Left kidney (tissue), 8 donors: ENCODE measurements at places on chromosomes 5 and 9. TPM values are rescaled to one million over a fixed set of nuclear protein-coding genes. Genes with fewer than 3 reads are reported as not detected.

DNA sequence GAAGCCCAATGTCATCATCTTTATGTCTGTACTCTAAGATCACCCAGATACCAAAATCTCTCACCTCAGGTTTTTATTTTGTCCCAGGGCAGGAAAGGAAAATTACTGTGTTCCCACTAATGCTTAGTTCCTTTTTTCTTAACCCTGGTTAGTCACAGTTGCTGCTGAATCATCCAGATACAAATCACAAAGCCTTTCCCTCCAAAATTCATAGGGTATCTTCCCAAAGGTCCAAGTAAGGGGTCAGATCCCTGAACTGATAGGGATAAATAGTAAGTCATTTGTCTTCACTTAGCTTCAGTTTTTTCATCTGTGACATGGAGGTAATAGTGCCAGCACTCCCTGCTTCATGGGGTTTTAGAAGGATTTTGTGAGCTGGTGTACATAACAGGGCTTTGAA is 2.2 kb downstream of the PLCXD3 start:
- DNase-seq = no peak

DNA sequence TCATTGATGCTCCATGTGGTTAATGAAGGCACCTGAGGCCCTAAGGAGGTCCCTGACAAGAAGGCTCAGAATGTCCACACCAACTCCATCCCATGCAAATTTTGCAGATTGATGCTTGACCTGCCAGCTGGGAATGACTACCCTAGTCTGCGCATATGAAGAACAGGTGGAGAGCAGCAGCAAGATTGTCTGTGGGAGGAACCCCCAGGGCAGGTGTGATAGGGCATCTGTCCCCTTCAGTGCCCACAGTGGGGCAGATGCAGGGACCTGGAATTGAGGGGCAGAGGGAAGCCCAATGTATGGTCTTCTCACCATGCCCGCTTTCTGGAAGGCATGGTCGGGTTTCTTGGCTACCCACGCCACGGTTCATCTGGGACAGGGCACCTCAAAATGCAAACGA is 79.6 kb downstream of the MACROH2A1 start:
- DNase-seq = no peak

The UBE2B gene
- 128 TPM for polyA plus RNA-seq

The CCDC171 gene
- polyA plus RNA-seq = 9.4 TPM

The GADD45G gene
- 1.7 TPM for polyA plus RNA-seq
